ENCODE measurements at places on chromosomes 1 and 21.

- DNase-seq = no peak
These were observed 141.2 kb downstream of the TM2D1 start for GRCh38 chr1:61583703-61584102.

DNA sequence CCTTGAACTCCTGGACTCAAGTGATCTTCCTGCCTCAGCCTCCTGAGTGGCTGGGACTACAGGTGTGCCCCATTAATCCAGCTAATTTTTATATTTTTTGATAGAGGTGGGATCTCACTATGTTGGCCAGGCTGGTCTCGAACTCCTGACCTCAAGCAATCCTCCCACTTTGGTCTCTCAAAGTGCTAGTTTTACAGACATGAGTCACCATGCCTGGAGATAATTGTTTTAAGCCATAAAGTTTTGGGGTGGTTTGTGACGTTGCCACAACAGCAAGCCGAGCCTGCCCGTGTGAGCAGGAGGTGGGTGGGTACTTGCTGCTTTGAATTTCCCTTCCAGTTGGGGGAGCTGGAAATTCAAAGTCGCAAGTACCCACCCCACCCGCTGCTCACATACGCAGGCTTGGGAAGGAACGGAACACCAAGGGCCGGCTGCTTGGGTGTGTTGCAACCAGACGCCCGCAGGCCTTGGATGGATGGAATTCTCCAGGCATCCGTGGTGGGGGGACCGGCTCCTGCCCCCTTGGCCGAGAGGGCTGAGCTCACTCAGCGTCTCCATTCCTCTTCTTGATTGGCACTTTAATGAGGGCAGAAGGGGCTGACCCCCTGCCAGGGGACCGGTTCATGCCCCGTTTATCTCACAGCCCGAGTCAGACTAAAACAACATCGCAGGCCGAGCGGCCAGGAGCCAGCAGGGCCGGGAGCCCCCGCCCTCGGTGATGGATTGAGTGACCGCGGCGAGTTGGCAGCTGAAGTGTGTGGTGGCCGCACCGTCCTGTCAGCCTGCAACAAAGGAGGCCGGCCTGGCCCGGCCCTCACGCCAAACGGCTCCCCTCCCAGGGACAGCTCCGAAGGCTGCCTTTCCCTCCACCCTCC, 78.1 kb downstream of the DHRS3 start:
- DNase-seq = no peak

- no peak for DNase-seq
These were observed 52.5 kb downstream of the LRIG2 start for GRCh38 chr1:113125517-113125916.

DNA sequence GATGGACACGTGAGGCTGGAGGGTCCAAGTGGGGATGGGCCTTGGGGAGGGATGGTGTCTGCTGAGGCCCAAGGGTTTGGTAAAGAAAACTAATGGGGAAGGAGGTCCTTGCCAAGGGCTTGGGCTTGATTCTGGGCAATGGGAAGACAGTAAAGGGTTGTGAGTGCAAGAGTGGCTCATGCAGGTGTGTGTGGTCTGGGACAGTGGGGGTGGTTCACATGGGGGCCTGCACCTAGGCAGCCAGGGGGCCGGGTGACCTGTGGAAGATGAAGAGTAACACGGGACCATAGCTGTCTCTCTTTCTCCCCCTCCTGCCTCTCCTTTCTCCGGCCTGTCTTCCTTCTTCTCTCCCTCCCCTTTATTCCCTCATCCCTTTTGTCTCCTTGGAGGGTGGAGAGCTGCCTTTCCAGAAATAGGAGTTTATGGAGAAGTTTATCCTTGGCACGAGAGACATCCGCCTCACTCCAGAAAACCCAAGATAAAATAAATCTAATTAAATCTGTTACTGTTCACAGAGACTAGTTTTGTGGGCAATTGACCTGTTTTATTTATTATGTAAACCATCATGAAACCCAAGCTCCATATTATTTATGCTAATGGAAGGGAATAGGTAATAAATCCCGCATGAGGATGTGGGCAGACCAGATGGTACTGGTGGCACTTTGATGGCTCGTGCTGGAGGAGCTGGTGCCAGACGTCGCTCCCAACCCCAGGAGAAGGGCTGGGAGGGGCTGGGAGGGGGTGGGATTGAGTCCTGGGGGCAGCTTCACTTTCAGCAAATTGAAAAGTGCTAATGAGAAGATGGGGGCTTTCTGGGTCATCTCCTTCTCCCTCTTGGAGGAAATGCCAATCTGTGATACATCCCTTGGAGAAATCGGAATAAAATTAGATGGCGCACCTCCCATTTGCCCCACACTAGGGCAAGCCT, 272.9 kb upstream of the CSF3R start:
- no peak for DNase-seq

DNA sequence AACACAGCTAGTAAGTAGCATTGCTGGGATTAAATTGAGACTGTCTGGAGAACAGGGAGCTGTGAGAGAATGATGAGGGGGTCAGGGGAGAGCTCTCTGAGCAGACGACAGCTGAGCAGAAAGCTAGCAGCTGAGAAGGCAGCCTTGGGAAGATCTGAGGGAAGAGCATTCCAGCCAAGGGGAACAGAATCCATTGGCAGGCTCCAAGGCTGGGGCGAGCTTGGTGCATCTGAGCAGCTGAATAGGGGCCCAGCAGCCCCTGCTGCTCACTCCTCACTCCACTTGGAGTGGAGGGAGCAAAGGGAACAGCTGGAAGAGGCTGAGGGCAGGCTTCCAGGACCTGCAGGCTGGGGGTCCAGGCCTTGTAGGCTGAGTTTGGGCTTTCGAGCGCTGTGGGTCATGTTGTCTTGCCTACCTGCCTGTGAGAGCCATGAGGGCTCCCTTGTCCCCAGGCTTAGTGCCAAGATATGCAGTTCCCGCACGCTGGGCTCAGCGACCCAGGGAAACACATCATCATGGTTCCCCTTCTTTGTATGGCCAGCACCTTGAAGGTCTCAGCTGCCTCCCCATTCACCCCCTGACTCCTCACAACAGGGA, 10.5 kb downstream of the ACOT11 start:
- DNase-seq = no peak

DNA sequence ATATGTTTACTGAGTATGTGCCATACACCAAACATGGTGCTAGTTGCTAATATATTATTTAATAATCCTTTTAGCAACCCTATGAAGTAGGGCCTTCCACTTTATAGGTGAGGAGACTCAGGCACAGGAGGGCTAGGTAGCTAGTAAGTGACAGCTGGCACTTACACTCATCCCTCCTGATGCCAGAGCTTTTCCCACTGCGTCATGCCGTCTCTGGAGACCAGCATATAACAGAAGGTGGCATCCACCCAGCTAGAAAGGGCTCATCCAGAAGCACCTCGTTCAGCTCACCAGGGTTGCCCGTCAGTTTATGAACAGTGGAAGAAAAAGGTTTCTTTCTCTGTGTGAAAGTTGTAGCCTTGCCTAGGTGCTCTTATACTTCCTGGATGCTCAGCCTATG, 108.9 kb downstream of the NOS1AP start:
- no peak for DNase-seq

- DNase-seq = no peak
These were observed 14.4 kb upstream of the ERVH48-1 start for GRCh38 chr21:42939582-42940413.

DNA sequence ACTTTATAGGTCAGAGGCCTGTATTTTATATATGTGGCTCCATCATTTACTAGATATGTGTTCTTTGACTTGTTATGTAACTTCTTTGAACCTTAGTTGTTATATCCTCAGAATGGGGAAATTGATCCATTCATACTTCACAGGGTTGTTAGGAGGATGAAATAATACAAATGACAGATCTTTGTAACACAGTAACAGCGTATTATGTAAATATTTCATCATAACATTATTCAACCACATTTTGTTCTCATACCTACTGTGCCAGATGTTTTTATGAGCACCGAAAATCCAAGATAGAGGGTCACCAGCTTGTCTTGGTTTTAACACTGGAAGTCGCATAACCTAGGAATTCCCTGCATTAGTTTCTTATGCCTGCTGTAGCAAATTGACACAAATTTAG, 3.3 kb downstream of the SUCO start:
- no peak for DNase-seq

DNA sequence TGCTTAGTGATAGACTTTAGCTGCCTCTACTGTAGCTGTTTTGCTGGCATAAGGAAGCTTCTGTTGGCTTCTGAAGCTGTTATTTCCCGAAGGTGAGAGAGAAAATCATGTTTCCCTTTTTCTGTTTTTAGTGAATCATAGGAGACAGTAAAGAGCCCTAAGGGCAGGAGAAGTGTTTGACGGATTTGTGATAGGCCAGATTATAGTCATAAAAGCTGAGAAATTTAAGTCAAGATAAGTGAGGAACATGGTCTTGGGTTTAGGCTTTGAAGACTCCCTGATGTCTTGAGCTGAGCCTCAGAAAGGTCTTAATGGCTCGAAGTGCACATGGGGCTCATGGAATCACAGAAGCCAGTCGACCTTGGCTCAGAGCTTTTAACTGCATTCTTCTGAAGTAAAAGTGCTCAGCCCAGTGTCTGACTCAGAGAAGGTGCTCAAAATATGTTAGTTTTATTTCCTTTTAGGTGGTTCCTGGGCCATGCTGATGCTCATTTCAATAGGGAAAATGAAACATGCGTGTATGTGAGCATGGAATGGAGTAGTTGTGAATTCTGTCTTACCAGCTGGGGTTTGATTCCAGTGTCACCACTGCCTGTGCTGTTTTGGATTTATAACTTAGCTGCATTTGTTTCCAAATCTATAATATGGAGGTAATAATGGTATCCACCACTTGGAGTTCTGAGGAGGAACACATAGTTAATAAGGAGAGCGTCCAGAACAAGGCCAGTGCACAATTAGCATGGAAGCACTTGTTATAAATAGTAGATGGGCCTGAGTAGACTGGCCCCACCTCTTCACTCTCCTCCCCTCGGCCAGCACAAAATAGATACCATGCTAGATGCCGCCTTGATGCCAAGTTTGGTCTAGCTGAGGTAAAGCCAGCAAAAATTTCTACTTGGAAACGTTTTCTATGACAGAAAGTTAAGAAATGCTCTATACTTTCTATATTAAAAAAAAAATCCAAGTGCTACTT, 99.2 kb downstream of the C1orf21 start:
- no peak for DNase-seq

DNA sequence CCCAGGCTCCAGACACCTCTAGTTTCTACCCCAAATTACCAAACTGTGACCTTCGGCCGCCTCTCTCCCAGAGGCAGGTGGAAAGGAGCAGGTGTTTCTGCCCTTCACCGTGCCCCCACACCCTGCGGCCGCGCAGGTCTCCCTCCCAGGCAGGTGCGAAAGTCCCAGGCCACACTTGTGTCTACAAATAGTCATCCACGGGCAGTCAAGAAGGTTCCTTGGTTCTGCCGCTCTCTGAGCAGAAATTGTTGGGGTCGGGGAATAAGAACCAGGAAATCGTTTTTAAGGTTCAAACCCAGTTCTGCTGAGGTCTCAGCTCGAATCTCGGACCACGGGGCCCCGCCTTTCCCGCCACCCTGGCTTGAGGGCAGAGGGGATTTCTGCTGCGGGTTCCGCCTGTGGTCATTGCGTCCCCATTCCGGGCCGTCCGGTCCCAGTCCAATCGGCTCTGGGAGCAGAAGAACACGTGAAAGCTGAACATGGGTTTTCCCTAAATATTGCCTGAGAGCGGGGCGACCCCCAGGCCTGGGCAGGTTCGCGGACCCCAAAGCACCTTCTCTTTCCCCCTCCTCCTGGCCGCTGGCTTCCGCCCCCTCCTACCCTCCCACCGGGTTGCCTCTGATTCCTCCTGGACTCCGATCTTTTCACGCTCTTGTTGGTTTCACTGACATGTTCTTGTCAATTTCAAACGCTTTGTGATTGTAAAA, 1.2 kb upstream of the ATF3 start:
- no peak for DNase-seq

DNA sequence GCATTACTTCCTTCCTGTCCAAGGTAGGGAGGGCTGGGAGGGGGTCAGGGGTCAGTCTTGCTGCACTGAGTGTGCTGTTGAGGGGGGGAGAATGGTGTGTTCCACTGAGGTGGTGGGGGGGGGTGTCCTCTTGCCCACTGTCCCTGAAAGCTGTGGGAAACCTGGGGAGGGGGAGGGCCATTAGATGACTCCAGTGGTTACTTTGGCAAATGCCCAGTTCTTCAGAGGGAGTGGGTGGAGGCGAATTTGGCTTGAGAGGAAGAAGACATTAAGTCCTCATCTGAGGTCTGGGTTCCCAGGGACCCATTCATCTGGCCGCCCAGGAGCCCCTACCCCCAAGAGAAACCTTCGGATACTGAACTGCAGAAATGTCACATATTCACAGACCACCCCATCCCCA, 36.2 kb downstream of the MEF2D start:
- no peak for DNase-seq

Data from activated CD4-positive, CD25-positive, alpha-beta regulatory T cell treated with anti-CD3 and anti-CD28 coated beads, Interleukin-2, amount 50 U/mL, for 16 hours (primary cell).